ENCODE measurements at places on chromosomes 2 and 18.

- no peak for DNase-seq
Measured at GRCh38 chr2:36676364-36676763, 20.1 kb upstream of the VIT start.

DNA sequence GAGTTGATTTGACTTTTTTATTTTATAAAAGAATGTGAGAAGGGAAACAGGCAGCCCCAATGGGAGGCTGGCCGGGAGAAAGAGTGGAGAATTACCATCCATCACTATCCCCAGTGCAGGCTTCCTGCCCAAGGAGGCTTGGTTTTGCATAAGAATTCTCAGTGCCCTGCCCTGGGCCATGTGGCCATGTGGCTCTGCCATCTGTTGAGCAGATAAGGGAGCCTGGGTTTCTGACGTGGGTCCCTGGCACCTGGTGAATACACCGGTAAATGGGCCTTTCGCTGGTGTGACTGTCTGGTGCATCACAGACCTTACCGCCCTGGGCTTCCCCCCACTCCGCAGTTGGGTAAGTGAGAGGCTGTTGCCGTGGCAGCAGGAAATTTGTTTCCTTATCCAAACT, 54.5 kb upstream of the TMEM163 start:
- DNase-seq = no peak

DNA sequence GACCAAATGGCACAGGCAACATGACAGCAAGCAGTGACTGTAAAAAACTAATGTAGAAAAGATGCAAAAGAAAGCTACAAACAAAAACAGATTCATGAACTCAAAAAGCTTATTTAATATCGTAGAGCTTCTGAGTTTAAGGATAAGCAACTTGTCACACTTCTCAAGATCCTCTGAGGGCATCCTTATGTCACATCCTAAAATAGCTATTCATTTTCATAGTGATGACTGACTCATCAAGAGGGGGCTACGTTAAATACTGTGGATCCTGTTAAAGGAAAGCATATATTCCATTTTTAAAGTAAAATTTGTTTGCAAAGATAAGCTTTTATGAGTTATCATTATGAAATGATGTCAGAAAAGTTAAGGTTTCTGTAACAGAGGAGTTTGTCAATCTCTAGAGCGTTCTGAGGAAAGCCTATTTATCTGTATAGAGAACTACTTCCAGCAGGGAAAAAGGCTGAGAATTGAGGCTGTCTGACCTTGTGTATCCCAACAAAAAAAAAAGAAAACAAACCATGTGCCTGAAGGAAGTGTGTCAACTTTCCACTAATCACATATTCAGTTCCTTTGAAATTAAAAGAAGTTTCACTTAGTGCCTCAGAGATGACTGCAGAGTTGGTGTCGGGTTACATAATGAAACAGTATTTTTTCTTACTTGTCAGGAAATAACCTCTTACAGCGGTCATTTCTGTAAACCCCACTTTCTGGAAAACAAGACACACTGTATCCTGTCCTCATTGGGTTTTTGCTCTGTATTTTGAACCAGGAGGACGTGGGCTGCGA, 115.5 kb downstream of the ESCO1 start:
- DNase-seq = no peak

- DNase-seq = no peak
Measured at GRCh38 chr18:10912790-10913545, 236.4 kb downstream of the PIEZO2 start.

- no peak for DNase-seq
Measured at GRCh38 chr2:177348733-177349693, 43.6 kb upstream of the AGPS start.

Data from CD4-positive, alpha-beta T cell treated with Interleukin-17A for 1 hour (primary cell).